Stomach (tissue), 19 donors: ENCODE measurements at places on chromosomes 6 and 20. TPM values are rescaled to one million over a fixed set of nuclear protein-coding genes. Genes with fewer than 3 reads are reported as not detected.

TMEM170B gene
- total RNA-seq, result 8.4 TPM

DACT2 gene
- total RNA-seq, result 0.87 TPM

MAPK14 gene
- total RNA-seq, result 57.2 TPM

CAP2 gene
- total RNA-seq, result 2.3 TPM

GJA10 gene
- total RNA-seq, result not detected

PAX1 gene
- not detected for total RNA-seq

MMS22L gene
- total RNA-seq, result 4.3 TPM

LCA5 gene
- 5.5 TPM for total RNA-seq

HSPA1L gene
- total RNA-seq, result 1.1 TPM

BTN1A1 gene
- not detected for total RNA-seq

DNA sequence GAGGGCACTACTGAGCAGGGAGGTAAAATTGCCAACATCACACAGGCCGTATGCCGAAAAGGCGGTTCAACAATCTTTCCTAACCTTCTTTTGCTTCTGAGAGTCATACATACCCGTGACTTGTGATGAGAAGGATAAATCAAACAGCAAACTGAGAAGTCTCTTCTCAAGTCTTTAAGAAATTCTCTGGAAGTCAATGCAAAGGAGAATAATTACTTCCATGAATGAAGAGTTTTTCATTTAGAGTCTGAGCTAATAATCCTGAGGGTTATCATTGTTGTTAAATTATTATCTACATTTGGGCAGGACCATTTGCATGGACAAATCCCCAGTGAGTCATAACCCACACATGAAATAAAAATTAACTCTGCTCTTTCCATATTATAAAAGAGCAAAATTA, 22.4 kb upstream of the ILRUN start:
- peak overlapping the region; percentile 22 for H3K27ac ChIP-seq
- no peaks in the 10 kb centered on the region for H3K4me1 ChIP-seq
- H3K36me3 ChIP-seq, result no peaks in the 10 kb centered on the region

DNA sequence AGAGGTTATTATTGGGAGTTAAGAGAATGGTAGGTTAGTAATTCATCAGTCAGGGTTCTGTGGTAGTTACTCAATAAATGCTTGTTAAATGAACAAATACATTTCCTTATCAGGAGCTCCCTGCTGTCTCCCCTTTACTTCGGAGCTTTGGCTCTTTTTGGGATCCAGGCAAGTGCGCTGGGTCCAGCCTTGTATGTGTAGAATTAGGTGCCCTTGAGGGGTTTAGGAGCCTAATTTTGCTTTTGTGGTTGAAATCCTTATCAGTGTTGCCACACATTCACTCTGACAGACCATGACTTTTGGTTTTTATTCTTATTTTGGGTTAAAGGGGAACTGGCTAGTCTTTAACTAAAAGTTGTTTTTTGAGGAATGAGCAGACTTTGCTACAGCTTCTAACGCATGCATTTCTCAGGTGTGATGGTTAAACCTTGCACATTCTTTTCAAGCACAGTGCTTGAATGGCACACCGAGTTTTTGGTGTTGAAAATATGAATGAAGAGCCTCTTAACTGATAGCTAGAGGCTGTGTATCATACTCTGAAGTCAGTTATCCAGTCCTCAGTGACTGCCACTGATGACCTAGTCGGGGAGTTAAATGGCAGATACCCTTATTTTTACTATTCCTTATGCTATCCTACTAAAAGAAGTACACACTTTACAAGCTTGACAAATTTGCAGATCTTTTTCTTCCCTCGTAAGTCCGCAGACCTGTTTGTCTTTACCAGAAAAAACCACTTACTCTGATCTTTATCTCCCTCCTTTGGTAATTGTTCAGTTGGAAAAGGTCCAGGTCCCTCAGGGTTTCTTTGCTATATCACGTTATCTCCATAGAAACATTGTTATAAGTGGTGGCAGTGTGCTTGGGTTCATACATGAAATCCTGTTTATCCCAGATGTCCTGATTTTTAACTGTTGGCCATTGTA, 50.7 kb upstream of the PLCG1 start:
- no peaks in the 10 kb centered on the region for H3K27me3 ChIP-seq
- DNase-seq, result no peak
- peaks cover 4% of the 10 kb centered on the region for H3K36me3 ChIP-seq

DNA sequence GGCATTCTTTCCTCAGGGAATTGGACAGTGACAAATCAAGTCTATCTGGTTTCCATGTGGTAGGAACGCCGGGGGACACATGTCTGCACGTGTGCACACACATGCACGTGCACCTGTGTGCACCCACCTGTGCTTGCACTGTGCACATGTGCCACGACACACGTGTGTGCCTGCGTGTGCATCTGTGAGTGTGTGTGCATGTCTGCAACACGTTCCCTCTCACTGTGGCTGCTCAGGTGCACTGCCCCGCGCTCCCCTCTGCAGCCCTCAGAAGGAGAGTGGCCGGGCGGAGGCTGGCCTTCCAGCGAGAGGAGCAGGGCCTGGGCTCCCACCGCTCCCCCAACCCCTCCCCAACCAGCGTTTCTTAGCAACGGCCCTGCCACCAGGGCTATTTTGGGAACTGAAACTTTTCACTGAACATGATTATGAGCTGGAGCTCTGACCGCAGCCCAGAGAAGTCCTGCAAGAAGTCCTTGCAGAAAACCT, 147.8 kb downstream of the PHACTR3 start:
- no peak overlapping the region for H3K4me3 ChIP-seq
- H3K27ac ChIP-seq, result no peak overlapping the region
- DNase-seq, result peak; percentile 59
- H3K36me3 ChIP-seq, result no peaks in the 10 kb centered on the region
- H3K27me3 ChIP-seq, result no peaks in the 10 kb centered on the region
- H3K4me1 ChIP-seq, result no peaks in the 10 kb centered on the region

- H3K36me3 ChIP-seq, result no peaks in the 10 kb centered on the region
- peaks cover 5% of the 10 kb centered on the region for H3K4me1 ChIP-seq
- H3K27me3 ChIP-seq, result no peaks in the 10 kb centered on the region
- no peak overlapping the region for H3K27ac ChIP-seq
- H3K4me3 ChIP-seq, result no peak overlapping the region
- no peak for DNase-seq
Measured at GRCh38 chr20:47041396-47041899, 146.8 kb downstream of the EYA2 start.

- no peak overlapping the region for H3K4me3 ChIP-seq
- no peak overlapping the region for H3K27ac ChIP-seq
- no peaks in the 10 kb centered on the region for H3K36me3 ChIP-seq
- no peak for DNase-seq
- H3K27me3 ChIP-seq, result no peaks in the 10 kb centered on the region
- peaks cover 34% of the 10 kb centered on the region for H3K4me1 ChIP-seq
Measured at GRCh38 chr6:108638993-108639392, 78.3 kb downstream of the FOXO3 start.

GRCh38 chr20:9204979-9205378, 136.1 kb downstream of the PLCB4 start:
- no peaks in the 10 kb centered on the region for H3K36me3 ChIP-seq
- no peak overlapping the region for H3K4me3 ChIP-seq
- H3K27me3 ChIP-seq, result no peaks in the 10 kb centered on the region
- no peak overlapping the region for H3K27ac ChIP-seq
- peaks cover 35% of the 10 kb centered on the region for H3K4me1 ChIP-seq

DNA sequence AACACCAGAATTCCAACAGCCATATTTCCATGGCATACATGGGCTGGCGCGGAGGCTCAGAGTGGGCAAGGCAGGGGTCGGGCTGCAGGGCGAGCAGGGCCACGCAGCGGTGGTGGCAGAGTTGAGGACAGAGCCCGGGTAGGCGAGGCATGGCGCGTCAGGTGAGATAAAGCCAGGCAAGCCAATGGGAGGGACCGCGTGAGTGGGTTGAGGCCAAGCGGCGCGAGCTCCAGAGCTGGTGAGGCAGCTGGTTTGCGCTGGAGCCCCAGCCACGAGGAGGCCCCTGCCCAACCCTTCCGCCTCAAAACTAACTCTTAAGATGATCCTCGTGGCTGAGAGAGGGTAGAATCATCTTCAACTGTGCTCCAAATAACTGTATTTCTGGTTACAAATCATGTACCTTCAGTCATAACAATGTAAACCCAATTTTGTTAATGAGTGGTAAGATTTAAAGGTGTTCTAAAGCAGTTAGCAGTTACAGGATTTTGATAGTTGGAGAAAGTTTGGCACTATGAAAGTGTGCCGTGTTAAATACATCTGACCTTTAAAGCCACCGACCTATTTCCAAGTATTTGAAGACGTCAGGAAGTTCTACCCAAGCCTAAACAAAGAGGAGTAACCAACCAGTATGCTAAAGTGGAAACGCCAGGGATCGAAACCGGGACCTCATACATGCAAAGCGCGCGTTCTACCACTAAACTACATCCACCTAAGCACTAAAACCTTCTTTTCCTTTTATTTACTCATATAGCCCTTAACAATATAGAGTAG, 107.9 kb downstream of the GPX5 start:
- H3K27me3 ChIP-seq, result peaks cover 24% of the 10 kb centered on the region
- no peak overlapping the region for H3K4me3 ChIP-seq
- no peaks in the 10 kb centered on the region for H3K36me3 ChIP-seq
- H3K27ac ChIP-seq, result no peak overlapping the region
- no peak for DNase-seq

DNA sequence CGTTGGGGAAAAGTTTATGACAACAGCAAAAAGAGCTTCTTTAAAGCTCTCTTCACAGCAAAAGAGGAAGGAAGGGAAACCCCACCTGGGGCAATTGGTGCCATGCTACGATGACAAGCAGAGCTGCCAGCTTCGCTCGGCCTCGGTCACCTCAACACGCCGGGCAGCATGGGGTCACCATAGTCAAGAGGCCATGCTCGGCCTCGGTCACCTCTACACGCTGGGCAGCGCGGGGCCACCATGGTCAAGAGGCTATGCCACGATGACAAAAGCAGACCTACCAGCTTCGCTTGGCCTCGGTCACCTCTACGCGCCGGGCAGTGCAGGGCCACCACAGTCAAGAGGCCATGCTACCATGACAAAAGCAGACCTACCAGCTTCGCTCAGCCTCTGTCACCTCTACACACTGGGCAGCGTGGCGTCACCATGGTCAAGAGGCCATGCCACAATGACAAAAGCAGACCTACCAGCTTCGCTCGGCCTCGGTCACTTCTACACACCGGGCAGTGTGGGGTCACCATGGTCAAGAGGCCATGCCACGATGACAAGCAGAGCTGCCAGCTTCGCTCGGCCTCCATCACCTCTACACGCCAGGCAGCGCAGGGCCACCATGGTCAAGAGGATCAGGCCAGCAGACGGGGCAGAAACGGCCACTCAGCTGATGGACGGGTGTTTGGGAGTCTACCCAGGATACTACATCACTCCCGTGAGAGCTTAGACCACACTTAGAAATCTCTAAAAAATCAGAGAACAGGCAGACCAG, 12.1 kb downstream of the APMAP start:
- H3K36me3 ChIP-seq, result peaks cover 70% of the 10 kb centered on the region
- H3K27me3 ChIP-seq, result no peaks in the 10 kb centered on the region
- H3K4me1 ChIP-seq, result peaks cover 3% of the 10 kb centered on the region
- no peak overlapping the region for H3K27ac ChIP-seq
- no peak for DNase-seq

DNA sequence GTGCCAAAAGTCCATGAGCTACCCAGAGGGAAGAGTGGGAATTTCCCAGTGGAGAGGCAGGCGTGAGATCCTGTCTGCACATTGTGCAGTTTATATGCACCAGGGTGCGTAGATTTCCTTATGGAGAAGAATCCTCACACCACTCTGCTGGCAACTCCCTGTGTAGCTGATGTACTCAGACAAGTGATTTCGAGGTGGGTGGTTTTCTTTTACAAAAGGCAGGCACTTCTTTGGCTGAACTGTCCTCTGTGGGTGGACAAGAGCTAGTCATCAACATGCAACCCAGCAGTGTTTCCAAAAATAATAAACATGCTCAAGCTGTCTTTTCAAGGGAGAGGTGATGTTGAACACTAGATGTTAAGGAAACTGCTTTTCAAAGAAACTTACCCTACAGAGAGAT, 121.7 kb upstream of the NXT1 start:
- peak overlapping the region; percentile 32 for H3K27ac ChIP-seq
- H3K4me3 ChIP-seq, result no peak overlapping the region
- DNase-seq, result no peak
- no peaks in the 10 kb centered on the region for H3K36me3 ChIP-seq
- no peaks in the 10 kb centered on the region for H3K27me3 ChIP-seq

DNA sequence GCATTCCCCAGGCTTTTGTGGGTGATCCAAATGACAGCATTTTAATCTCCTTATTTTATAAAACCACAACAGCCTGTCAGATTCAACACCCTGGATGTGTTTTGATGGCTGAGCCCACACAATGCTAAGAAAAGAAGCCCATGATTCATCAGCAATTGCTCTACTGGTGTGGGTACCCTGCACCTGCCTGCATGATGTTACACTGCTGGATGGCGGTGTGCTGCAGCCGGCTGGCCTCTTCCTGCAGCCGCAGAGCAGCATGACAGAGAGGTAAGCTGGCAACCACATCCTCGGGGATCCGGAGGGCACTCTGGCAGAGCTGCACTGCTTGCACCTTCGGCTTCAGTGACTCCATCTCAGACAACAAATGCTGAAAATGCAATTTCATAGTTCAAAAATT, 327.5 kb downstream of the SYNE1 start:
- no peaks in the 10 kb centered on the region for H3K27me3 ChIP-seq
- H3K36me3 ChIP-seq, result peaks cover 73% of the 10 kb centered on the region
- peak; percentile 47 for DNase-seq
- H3K27ac ChIP-seq, result no peak overlapping the region

- H3K4me1 ChIP-seq, result no peaks in the 10 kb centered on the region
- peak overlapping the region; percentile 63 for H3K27ac ChIP-seq
- H3K4me3 ChIP-seq, result no peak overlapping the region
Measured at GRCh38 chr20:47392015-47392720, 35.7 kb upstream of the ZMYND8 start.

DNA sequence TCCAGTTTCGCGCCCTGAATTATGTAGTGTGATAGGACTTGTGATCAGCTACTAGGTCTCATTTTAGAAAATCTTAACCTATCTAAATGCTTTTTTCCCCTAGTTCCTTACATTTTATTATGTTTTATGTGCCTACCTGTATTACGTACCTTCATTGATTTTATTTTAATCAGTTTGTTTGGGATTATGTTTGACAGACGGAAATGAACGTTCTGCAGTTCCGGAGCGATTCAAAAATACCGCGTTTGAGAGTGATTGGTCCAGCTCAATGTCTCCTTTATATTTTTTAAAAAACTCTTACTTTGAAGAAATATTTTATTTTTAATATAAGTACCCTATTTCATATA, 114.3 kb upstream of the BTN3A2 start:
- no peaks in the 10 kb centered on the region for H3K36me3 ChIP-seq
- peak overlapping the region; percentile 54 for H3K4me3 ChIP-seq
- DNase-seq, result peak; percentile 86

DNA sequence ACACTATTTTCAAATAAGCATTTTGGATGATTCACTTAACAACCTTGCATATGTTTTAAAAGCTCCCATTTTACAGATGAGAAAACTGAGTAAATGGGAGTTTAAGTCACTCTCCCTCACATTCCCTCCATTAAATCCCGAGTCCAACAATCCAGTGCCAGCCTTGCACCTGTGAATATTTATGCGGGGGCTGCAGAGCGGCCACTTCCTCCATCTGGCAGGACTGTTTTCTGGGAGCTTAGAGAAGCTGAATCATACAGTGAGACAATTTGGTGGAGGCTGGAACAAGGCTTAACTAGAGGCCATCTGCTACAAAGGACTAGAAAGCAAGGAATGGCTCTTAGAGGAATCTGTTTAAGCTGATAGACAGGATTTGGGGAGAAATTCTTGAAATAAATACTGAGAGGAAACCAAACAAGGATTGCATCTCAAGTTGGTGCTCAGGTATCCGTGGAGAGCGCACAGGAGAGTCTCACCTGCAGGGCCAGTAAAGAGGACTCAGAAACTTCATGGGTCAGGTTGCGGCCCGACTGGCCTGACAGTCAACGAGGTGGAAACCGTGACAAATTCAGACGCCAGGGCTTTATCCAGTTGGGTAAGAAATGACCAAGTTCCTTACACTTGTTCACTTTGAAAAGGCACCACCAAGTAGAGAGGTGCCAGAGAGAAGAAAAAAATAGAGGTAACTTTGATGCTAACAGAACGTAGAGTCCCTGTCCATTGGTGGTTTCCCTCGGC, 478.5 kb downstream of the QKI start:
- H3K36me3 ChIP-seq, result no peaks in the 10 kb centered on the region
- H3K27me3 ChIP-seq, result no peaks in the 10 kb centered on the region
